ENCODE measurements at places on chromosomes 4 and X.

- no peak overlapping the region for H3K4me3 ChIP-seq
- no peaks in the 10 kb centered on the region for H3K27me3 ChIP-seq
- H3K4me1 ChIP-seq, result no peaks in the 10 kb centered on the region
- H3K36me3 ChIP-seq, result no peaks in the 10 kb centered on the region
Measured at GRCh38 chrX:7191681-7192110, 43.7 kb upstream of the PUDP start.

- no peak for DNase-seq
- no peak overlapping the region for H3K27ac ChIP-seq
- no peaks in the 10 kb centered on the region for H3K36me3 ChIP-seq
- no peaks in the 10 kb centered on the region for H3K4me1 ChIP-seq
- no peaks in the 10 kb centered on the region for H3K27me3 ChIP-seq
Measured at GRCh38 chr4:145066063-145066501, 31.9 kb downstream of the ANAPC10 start.

DNA sequence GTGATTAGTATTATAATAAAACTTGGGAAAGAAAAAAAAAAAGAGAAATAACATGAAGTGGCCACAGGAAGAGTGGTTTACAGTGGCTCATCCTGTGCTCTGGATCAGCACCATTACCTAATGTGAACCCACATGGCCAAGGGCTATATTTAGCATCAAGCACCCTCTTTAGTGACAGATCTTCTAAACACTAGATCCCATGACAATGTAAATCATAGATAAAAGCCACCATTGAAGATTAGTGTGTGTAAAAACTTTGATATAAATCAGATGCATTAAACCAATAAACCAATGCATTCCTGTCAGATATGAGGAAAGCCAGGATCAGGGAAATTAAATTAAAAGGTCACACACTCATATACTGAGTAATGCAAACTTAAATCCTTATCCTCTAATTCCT lies 400.6 kb upstream of the MAGEB18 start:
- no peak overlapping the region for H3K4me3 ChIP-seq
- DNase-seq, result no peak
- H3K36me3 ChIP-seq, result no peaks in the 10 kb centered on the region
- no peak overlapping the region for H3K27ac ChIP-seq
- no peaks in the 10 kb centered on the region for H3K4me1 ChIP-seq

- H3K36me3 ChIP-seq, result no peaks in the 10 kb centered on the region
- H3K27ac ChIP-seq, result no peak overlapping the region
- H3K4me3 ChIP-seq, result no peak overlapping the region
- H3K4me1 ChIP-seq, result no peaks in the 10 kb centered on the region
- peaks cover 4% of the 10 kb centered on the region for H3K27me3 ChIP-seq
Measured at GRCh38 chrX:112627206-112627605, 52.5 kb downstream of the LHFPL1 start.

DNA sequence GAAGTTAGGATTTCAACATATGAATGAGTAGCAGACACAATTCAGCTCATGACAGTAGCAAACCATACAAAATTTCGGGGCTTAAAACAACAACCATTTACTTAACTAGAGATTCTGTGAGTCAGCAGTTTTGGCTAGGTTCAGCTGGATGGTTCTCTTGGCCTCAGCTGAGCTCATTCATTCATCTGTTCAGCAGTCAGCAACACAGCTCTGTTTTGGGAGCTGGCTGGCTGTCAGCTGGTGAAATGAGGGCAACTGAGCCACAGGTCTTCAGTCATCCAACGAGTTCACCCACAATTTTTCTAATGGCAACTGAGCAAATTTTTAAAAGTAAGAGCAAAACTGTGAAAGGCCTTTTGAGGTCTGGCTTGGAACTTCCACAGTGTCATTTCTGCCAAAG lies 2005.1 kb upstream of the AGA start:
- no peak overlapping the region for H3K4me3 ChIP-seq
- no peak for DNase-seq
- H3K4me1 ChIP-seq, result no peaks in the 10 kb centered on the region
- no peaks in the 10 kb centered on the region for H3K36me3 ChIP-seq
- H3K27me3 ChIP-seq, result no peaks in the 10 kb centered on the region

GRCh38 chr4:141117935-141118334 lies 15.3 kb downstream of the RNF150 start:
- no peaks in the 10 kb centered on the region for H3K27me3 ChIP-seq
- H3K4me3 ChIP-seq, result no peak overlapping the region
- no peaks in the 10 kb centered on the region for H3K4me1 ChIP-seq
- H3K36me3 ChIP-seq, result no peaks in the 10 kb centered on the region
- no peak for DNase-seq

DNA sequence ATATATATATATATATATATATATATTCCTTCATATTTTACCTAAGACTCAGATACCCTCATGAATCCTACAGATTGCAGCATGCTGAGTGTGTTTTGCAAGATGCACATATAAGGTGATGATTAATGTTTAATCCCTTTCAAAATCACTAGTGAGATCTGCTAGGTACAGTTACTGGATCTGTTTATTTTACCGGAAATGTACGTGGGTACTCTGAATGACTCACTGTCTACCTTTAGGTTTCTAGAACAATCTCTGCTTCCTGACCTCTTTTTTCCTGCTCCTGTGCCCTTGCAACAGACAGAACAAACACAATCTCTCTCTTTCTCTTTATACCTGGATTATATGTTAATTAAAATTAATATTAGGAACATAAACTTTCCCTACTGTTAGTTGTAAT lies 379.6 kb downstream of the FAM133A start:
- H3K27me3 ChIP-seq, result no peaks in the 10 kb centered on the region
- DNase-seq, result no peak
- no peak overlapping the region for H3K27ac ChIP-seq
- H3K4me3 ChIP-seq, result no peak overlapping the region
- H3K4me1 ChIP-seq, result no peaks in the 10 kb centered on the region
- H3K36me3 ChIP-seq, result no peaks in the 10 kb centered on the region

DNA sequence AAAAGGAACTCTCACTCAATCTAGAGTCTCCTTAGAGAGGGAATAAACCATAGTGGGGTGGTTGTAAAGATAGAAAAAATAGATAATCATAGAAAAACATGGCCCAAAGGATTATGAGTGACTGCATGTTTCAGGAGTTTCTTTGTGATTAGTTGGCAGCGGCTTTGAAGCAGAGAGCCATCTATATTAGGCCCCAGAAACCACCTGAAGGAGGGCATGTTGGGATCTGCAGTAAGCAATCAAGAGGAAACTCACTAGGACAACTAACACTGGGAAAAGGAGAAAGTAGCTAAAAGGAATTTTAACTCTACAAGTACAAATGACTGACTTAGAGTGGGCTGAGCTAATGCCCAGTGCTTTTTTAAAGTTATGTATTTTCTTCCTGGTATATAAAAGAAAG lies 269.2 kb upstream of the NRK start:
- H3K27me3 ChIP-seq, result no peaks in the 10 kb centered on the region
- no peaks in the 10 kb centered on the region for H3K4me1 ChIP-seq
- H3K36me3 ChIP-seq, result no peaks in the 10 kb centered on the region
- H3K4me3 ChIP-seq, result no peak overlapping the region

DNA sequence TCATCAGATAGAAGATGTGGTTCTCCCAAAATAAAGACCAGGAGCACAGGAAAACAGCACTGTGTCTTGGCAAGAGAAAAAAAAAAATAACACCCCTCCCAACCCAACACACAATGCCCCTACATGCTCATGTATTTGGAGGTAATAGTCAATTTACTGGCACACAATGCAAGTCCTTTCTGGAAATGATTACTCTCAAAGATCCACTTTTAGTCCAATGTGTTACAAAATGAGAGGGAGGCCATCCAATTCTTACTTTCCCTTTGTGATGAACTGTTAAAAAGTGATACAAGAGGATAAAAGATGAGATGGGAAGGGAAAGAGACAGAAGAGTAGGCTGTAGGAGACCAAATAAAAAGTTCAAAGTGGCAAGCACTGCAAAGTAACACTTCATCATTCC lies 180.3 kb upstream of the DKK2 start:
- H3K27me3 ChIP-seq, result no peaks in the 10 kb centered on the region
- no peak for DNase-seq
- no peak overlapping the region for H3K27ac ChIP-seq
- H3K4me3 ChIP-seq, result no peak overlapping the region

DNA sequence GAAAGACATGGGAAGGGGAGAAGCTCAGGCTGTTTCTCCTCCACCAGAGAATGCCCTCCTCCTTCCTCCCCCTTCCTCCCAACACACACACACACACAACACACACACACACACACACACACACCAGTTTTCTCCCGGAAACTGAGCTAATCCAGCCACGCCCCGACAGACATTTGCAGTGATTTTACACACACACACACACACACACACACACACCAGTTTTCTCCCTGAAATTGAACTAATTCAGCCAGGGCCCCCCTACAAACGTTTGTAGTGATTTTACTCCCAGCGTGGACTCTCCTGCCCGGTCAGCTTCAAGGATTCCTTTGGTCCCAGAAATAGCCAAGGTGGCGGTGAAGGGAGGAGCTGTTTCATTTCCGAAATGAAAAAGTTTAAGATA lies 32.9 kb upstream of the STX18 start:
- H3K27ac ChIP-seq, result no peak overlapping the region
- peak overlapping the region; percentile 52 for H3K4me3 ChIP-seq
- DNase-seq, result no peak
- H3K27me3 ChIP-seq, result no peaks in the 10 kb centered on the region
- H3K4me1 ChIP-seq, result no peaks in the 10 kb centered on the region

DNA sequence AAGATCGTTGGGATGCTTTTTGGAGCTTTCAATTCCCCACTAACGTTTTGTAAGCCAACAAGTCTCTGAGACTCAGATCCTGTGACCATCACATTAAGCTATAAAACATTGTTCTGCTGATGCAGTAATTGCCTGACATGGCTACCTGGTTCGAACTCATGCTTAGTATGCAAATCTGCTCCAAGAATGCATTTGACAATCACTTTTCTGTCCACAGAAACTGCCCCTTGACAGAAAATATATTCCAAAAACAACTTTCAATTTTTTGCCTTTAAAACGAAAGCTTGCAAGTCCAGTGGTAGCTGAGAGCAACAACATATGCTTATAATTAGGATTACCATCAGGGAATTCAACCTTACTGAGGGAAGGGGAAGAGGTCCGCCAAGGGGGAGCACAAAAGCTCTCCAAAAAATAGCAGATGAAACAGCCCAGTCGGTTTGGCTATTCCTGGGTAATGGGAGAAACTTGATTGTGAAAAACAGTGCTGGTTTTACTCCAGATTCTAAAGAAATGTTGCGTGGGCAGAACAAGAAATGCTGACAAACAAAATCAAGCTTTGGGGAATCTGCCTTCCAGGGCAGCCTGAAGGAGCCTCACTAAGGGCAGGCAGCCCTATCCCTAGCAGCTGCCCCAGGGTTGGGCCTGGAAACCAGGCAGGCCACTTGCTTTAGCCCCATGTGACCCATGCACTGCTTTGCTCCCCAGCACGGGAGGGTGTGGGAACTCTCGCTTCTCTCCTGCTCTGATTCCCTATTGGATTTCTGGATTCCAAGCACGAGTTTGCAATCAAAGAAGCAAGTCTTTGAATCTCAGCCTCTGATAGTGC lies 160.7 kb upstream of the LDB2 start:
- H3K4me1 ChIP-seq, result no peaks in the 10 kb centered on the region
- H3K36me3 ChIP-seq, result no peaks in the 10 kb centered on the region
- DNase-seq, result no peak
- H3K27me3 ChIP-seq, result no peaks in the 10 kb centered on the region
- H3K4me3 ChIP-seq, result no peak overlapping the region
- H3K27ac ChIP-seq, result no peak overlapping the region

DNA sequence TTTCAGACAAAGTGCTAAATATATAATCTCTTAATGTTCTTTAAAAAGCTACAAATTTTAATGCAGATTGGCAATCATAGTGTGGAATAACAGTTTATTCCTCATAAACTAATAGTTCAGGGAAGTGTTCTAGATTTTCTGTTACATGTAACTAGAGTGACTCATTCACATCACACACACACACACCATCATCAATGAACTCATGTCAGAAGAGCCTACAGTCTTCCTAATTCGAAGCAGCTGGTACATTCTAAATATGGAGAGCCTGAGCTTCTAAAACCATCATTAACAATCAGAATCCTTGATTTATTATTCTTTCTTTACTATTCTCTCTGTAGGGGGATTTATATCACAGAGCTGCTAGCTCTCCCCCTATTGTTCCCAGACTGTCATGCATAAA lies 49.6 kb downstream of the DKK2 start:
- H3K4me3 ChIP-seq, result no peak overlapping the region
- no peaks in the 10 kb centered on the region for H3K27me3 ChIP-seq
- no peak for DNase-seq
- H3K36me3 ChIP-seq, result no peaks in the 10 kb centered on the region
- H3K4me1 ChIP-seq, result no peaks in the 10 kb centered on the region

DNA sequence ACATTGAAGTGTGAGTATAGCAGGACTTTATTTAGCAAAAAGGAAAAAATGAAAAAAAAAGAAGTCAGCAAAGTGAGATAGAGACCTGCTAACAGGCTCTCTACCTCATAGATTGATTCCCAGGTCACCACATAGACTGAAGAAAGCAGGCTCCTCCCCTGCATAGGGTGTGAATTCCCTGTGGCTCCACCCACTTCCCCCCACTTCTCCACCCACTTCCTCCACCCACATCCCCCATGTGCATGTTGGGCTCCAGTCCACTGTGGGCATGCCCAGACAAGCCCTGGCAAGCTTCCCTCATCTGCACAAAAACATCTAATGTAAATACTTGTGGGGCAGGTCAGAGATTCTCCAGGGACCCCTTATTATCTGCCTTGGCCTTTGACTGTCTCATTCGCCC lies 97.8 kb downstream of the TMEM47 start:
- H3K27ac ChIP-seq, result no peak overlapping the region
- no peaks in the 10 kb centered on the region for H3K36me3 ChIP-seq
- no peak overlapping the region for H3K4me3 ChIP-seq
- DNase-seq, result no peak
- H3K27me3 ChIP-seq, result no peaks in the 10 kb centered on the region

DNA sequence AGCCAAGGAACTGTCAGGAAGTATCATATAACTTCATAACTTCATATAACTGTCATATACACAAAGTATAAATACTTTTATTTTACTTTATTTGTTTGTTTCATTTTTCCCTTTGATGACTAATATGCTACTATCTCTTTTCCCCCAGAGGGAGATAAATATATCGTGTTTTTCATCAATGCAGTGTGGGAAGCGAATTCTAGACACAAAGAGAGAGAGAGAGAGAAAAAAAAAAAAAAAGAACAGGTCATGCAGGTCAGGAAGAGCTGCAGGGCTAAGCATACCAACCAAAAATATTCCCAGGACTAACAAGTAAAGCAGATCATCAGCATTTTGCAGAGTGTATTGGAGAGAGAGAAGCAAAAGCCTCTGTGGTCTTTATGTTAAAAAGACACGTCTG lies 1849.2 kb downstream of the STIM2 start:
- DNase-seq, result no peak
- H3K4me3 ChIP-seq, result no peak overlapping the region
- H3K27ac ChIP-seq, result no peak overlapping the region
- H3K36me3 ChIP-seq, result no peaks in the 10 kb centered on the region
- H3K27me3 ChIP-seq, result peaks cover 2% of the 10 kb centered on the region
- no peaks in the 10 kb centered on the region for H3K4me1 ChIP-seq

- H3K4me1 ChIP-seq, result no peaks in the 10 kb centered on the region
- H3K4me3 ChIP-seq, result no peak overlapping the region
- no peak overlapping the region for H3K27ac ChIP-seq
- H3K27me3 ChIP-seq, result no peaks in the 10 kb centered on the region
Measured at GRCh38 chr4:16908377-16909021, 10.1 kb upstream of the LDB2 start.

GRCh38 chr4:47674144-47674543 lies 163.7 kb downstream of the CORIN start:
- H3K36me3 ChIP-seq, result no peaks in the 10 kb centered on the region
- H3K4me3 ChIP-seq, result no peak overlapping the region
- no peaks in the 10 kb centered on the region for H3K4me1 ChIP-seq
- H3K27me3 ChIP-seq, result no peaks in the 10 kb centered on the region
